Fibroblast of skin of right quadriceps (primary cell): ENCODE measurements at places on chromosomes 4 and X.

DNA sequence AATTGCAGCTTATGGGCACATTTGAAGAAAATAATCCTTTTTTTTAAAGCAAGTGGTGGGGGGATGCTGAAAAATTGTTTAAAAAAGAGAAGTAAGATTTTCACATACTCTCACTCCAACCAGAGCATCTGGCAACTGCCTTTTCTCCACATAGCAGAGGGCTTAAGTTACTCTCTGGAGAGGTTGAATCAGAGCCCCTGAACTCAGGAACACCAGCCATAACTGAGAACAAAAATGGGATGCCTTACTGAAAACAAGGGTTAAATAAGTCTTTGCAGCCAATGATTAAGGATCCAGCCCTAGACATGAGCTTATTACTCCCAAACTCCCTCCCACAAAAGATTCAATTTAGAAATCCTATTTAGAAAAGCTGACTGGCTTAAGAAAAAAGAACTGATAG lies 27.5 kb downstream of the CASK start:
- peak; percentile 47 for DNase-seq

DNA sequence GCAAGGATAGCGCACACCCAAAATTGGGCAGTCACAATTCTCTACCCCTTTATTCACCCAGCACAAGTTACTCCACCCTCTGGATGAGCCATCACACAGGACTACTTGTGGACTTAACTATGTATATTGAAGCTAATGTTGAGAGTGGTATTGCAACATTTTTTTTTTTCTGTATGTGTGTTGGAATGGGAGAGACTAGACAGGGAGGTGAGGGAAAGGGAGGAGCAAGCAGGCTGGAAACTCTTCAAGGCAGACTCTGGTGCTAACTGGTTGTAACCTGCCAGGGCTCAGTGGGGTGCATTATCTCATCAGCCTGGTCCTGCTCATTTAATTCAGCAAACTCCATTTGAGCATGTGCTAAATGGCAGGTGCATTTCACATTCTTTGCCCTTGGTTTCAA lies 18.4 kb upstream of the CWH43 start:
- DNase-seq = no peak

GRCh38 chrX:2618516-2618915 lies 72.6 kb upstream of the CD99 start:
- no peak for DNase-seq

DNA sequence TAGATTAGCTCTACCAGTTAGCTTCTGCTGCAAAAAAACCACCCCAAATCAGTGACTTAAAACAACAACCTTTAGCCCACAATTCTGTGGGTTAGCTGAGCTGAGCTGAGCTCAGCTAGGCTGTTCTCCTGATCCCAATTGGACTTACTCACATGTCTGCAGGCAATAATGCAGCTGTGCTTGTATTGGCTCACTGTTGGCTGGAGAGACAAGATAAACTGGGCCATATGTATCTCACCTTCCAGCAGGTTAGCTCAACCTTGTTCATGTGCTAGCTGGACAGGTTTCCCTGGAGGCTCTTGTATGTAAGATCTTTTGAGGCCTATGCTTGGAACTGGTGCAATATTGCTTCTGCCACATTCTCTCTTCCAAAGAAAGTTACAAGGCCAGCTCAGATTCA lies 261.5 kb upstream of the ADGRL3 start:
- no peak for DNase-seq

GRCh38 chr4:38173935-38174518 lies 213.8 kb downstream of the PTTG2 start:
- no peak for DNase-seq

DNA sequence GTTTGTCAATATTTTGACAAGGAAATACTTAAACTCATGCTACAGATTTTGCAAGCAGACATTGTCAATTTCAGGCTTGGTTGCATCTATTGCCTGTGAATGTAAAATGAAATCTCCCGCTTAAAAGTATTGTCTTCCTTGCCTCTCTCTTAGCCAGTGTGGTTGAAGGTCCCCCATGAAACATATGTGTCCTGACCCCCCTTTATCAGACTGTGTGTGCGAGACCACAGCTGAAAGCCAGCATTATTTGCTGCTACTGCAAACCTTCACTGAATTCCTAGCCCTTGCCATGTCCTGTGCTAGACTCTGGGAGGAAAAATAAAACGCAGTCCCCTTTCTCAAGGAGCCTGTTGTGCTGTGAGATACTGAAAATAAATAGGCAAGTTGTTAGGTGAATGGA lies 16.6 kb upstream of the CLNK start:
- no peak for DNase-seq

- no peak for DNase-seq
Observed at GRCh38 chr4:14943749-14944148, 58.5 kb upstream of the CPEB2 start.

DNA sequence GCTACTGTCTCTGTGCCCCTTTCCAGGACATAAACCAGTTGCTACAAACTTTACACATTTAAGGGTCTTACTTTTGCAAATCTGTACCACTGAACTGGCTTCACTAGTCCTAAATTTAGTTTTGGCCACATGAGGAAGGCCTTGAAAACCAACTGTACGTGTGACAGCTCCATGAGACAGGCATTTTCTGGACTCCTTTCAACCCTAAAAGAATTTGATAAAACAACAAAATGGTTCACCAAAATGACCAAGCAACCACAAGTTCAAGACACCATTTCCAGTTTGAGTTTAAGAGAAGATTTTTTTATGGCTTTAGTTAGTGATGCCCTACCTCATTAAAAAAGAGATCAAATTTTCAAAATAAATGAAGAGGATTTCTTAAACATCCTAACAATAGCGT lies 246.4 kb downstream of the ZNF674 start:
- peak; percentile 34 for DNase-seq

DNA sequence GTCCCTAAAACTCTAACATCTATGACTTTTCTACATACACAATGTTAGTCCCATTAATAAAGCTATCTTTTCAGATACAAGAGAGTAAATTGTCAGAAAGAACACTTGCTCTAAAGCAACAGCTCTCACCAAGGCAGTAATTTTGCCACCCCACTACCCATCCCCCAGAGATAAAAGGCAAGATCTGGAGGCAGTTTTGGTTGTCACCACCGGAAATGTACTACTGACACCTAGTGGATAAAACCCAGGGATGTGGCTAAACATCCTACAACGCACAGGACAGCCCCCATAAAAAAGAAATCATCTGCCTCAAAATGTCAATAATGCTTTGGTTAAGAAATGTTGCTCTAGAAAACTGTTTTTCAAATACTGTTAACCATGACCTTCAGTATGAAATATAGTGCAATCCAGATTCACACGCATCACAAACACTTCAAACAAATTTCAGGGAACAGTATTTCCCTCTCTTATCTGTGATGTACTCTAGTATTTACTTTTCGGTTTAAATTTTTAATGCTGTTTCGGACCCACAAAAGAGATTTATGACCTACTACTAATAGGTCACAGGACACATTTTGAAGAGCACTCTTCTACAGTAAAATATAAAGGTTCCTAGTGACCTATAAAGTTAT lies 5.1 kb downstream of the FBXL5 start:
- DNase-seq = peak; percentile 60

DNA sequence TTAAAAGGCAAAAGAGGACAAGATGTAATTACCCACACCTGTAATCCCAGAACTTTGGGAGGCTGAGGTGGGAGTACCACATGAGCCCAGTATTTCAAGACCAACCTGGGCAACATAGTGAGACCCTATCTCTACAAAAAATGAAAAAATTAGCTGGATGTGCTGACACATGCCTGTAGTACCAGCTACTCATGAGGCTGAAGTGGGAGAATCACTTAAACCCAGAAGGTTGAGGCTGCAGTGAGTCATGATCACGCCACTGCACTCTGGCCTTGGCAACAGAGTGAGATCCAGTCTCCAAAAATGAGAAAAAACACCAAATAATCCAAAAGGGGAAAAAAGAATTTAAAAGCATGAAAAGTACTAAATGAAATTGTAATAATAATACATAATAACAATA lies 30.8 kb downstream of the NR0B1 start:
- peak; percentile 0 for DNase-seq

GRCh38 chr4:185134307-185134869 lies 8.7 kb upstream of the SLC25A4 start:
- peak; percentile 43 for DNase-seq

DNA sequence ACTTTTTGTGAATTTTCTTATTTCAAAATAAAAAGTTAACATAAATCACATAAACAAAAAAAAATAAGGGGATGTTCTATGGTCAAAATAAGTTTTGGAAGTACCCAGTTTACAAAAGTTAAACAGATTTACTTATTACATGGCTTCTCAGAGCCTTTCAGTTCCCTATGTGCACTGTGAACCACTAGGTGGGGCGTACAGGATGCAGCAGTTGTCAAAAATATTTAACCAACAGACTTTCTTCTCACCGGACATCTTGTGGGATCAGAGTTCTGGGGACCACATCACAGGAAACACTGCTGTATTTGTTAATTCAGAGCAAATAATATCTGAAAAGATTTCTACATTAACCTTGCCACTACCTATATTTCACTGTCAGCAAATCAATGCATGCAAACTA lies 74.1 kb downstream of the SMARCA1 start:
- no peak for DNase-seq

DNA sequence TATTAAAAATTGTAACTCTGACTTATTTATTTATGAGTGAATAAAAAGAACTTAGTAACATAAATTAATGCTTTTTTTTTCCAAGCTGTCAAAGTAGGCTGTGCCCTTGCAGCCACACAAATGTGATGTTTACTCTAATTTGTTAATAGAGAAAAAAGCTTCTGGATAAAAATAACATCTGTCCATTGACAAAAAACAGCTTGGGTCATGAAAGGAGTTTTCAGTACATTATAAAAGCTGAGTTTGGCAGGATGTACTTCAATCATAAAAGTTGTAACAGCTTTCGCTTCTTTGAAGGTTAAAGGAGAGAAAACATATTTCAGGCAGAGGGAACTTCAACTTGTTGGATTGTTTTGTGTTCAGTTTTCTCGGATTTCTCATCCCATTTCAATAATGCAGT lies 105.6 kb downstream of the SLC4A4 start:
- DNase-seq = no peak

DNA sequence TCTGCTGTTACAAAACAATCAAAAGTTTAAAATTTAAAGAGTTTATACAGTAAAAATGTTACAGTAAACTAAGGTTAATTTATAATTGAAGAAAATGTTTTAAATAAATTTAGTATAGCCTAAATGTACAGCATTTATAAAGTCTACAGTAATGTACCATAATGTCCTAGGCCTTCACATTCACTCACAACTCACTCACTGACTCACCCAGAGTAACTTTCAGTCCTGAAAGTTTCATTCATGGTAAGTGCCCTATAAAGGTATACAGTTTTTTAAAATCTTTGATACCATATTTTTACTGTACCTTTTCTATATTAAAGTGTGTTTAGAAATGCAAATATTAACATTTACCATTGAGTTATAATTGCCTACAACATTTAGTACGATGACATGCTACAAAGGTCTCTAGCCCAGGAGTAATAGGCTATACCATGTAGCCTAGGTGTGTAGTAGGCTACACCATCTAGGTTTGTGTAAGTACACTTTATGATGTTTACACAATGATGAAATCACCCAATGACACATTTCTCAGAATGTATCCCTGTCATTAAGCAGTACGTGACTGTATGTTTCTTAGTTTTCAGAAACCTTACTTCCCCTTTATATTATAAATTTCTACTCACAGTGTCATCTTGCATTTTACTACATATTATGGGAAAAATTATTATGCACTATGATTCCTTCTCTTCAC lies 320.8 kb downstream of the ADAM29 start:
- no peak for DNase-seq

GRCh38 chr4:82906469-82906868 lies 5.9 kb downstream of the THAP9 start:
- DNase-seq = no peak

- peak; percentile 69 for DNase-seq
Observed at GRCh38 chr4:153341575-153342090, 2.9 kb upstream of the MND1 start.

DNA sequence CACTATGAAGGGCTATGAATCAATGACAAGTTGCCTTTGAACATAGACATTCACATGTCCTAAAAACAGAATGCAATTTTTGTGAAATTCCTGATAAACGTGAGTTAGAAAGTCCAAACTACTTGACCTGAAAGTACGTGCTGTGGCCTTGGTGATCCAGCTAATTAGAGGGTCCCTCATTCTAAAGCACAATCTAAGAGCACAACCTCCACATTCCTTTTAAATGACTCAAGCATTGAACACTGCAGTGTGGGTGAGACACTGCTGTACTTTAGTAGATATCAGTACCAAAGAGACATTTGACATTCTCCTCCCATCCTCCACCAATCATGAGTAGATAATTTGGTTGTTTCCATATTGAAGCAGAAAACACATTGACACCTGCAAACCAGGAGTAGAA lies 73.5 kb downstream of the FAM47B start:
- DNase-seq = peak; percentile 2

DNA sequence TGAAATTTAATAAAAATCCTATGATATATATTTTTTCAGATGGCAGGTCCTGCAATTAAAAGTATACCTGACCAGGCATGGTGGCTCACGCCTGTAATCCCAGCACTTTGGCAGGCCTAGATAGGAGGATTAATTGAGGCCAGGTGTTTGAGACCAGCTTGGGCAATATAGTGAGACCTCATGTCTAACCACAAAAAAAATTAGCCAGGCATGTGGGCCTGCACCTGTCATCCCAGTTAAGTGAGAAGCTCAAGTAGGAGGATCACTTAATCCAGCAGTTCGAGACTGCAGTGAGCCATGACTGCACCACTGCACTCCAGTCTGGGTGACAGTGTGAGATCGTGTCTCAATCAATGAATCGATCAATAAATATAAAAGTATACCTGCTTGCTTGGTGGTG lies 2.5 kb downstream of the OCIAD2 start:
- no peak for DNase-seq
